ENCODE measurements at places on chromosomes 7 and 10.

GRCh38 chr10:107481224-107481623 is 316.7 kb upstream of the SORCS1 start:
- DNase-seq, result no peak

GRCh38 chr10:72348282-72348681 is 6.4 kb downstream of the DNAJB12 start:
- DNase-seq, result no peak

- no peak for DNase-seq
These were observed 18.3 kb downstream of the ZNF438 start for GRCh38 chr10:31013331-31013730.

- no peak for DNase-seq
These were observed 94.9 kb upstream of the ABCB5 start for GRCh38 chr7:20520530-20520929.

DNA sequence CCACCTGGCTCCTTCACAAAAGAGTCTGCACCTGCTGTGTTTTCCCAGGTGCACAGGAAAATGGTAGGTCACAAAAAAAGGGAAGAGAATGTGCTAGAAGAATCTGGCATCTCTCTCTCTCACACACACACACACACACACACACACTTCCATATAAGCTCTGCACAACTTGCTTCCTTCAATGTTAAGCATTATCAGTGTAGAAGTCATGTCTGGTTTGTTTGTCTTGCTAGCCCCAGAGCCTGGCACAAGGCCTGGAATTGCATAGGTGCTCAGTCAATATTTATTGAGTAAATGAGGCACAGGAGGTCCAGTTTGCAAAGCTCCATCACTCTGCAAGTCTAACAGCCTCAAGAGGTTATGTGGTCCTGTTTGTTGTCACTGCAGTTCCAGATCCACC is 867.3 kb upstream of the AUTS2 start:
- no peak for DNase-seq

- no peak for DNase-seq
These were observed 83.6 kb downstream of the TMEM106B start for GRCh38 chr7:12294701-12295100.

DNA sequence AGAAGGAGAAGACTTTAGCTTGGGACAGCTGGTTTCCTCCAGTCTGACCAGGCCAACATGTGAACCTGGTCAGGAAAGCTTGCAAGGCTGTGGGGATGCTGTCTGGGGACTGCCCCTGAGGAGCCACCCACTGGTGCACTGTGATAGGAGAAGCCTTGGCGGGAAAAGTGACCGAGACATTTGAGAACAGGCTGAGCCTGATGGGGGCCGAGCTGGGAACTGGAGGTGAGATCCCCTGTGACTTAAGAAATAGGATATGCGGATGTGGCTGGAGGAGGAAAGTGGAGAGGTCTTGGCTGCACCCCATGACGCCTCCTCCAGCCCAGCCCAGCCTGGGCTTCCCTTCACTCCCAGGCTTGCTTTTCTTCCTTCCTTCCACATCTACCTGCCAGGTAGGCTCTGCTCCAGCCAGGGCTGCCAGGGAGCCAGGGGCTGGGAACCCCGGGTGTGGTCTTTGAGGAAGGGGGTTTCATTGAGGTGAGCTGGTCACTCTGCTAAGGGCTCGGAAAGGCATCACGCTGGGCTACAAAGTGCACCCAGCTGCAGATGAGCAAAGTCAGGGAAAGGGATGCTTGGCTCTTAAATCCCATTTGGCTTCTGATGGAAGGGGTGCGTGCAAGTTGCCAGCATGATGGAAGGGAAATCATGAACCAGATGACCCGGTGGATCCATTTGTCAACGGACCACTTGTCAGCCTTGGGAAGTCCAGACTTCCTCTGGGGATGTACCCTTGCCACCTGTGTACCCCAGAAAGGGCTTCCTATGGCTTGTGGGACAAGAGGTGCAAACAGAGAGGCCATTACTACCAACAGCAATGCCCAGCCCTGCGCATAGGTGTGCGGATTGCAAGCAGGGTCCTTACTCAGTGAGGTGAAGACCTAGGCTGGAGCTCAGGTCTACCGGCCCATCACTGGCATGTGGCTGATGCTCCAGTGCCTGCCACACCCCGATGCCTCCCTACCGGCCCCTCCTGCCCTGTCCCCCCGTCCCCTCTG is 66.3 kb downstream of the C10orf143 start:
- no peak for DNase-seq

- no peak for DNase-seq
These were observed 403.6 kb downstream of the NRG3 start for GRCh38 chr10:82278401-82279182.

GRCh38 chr10:71048971-71049615 is 160.7 kb upstream of the PCBD1 start:
- no peak for DNase-seq

- no peak for DNase-seq
These were observed 10.0 kb downstream of the TLX1 start for GRCh38 chr10:101140950-101141615.

DNA sequence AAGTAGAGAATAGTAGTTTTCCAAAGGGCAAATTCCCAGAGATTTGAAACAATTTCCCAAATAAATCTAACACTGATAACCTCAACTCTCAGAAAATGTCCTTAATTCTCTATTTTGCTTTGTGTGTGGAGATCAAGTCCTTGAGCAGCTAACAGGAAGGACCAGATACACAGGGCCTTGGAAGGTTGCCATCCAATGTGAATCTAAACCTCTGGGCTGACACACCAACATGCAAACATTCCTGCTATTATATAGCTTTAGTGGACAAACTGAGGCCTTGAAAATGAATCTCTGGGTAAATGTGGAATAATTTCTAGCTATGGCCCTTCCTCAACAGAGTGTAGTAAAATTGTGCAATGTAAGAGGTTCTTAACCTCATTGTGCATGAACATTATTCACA is 44.1 kb upstream of the PARD3 start:
- DNase-seq, result peak; percentile 59

DNA sequence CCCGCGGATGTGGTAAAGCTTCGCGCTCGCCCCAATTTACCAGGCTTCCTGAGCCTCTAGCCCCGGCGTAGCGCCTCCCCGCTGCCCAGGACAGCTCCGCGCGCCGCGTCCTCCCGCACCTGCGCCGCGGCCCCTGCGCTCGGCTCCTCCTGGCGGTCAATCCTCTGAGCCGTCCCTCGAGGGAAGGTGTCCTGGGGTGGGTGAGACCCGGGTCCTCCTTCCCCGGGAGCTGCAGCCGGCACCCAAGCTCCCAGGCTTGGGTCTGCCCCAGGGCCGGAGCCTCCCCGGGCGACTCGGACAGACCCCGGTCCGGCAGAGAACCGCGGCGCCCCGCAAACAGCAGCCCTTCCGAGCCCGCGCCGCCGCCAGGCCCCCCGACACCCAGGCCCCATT is 512 bp downstream of the OSBPL3 start:
- DNase-seq, result peak; percentile 86

- no peak for DNase-seq
These were observed 27.0 kb downstream of the CYP2C18 start for GRCh38 chr10:94710578-94710977.

DNA sequence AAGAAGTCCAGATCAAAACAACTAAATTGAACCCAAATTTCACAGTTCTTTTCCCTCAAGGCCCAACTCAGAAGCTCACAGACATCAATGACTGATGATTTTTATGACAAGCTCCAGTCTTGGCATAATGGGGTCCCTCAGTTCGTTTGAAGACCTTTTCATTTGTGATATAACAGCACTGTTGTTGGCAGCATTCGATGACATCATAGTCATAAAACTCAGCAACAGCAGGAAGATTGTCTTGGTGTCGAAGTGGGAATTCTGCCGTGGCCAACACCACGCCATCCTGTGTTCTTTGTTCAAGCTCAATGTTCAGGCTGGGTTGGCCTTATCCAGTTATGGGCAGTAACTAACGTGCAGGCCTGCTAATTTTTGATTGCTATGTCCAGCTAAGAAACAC is 261.7 kb downstream of the C7orf25 start:
- DNase-seq, result no peak

Measured in iris pigment epithelial cell (primary cell).